ENCODE measurements at places on chromosomes 7 and 10.

- DNase-seq: no peak
Observed at GRCh38 chr7:148722340-148723165, 23.9 kb downstream of the CUL1 start.

DNA sequence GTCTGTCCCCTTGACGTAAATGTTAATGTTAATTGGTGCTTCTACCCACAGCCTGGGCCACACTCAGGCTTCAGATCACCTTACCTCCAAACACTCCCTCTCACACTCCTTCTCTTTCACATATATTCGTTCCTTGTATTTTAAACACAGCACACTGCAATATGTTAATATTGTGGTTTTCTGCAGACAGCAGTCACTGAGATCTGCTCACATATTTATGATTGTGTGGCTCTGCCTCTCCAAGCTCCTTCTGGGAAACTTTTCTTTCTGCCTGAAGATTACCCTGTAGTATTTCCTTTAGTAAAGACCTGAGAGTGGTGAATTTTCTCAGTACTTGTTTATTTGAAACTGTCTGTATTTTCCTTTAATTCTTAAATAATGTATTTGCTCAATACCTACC lies 104.7 kb downstream of the VWC2 start:
- no peak for DNase-seq

- DNase-seq: no peak
Observed at GRCh38 chr10:23755556-23755955, 316.7 kb downstream of the OTUD1 start.

- DNase-seq: no peak
Observed at GRCh38 chr10:69494626-69495558, 43.6 kb downstream of the TSPAN15 start.

GRCh38 chr10:72272689-72273409 lies 875 bp upstream of the DDIT4 start:
- no peak for DNase-seq

DNA sequence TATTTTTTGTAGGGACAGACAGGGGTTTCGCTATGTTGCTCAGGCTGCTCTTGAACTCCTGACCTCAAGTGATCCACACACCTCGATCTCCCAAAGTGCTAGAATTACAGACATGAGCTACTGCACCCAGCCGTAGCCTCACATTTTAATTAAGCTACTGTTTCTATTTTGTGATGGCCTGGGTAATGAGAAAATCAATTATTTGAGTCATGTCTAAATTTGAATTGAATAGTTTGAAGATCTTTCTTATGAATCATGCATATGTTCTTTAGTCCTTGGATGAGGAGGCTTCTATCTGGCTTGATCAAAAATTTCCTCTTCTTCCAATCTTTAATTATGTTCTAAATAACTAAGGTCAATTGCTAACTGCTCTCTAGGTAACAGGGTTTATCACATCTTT lies 175.0 kb downstream of the REEP3 start:
- no peak for DNase-seq

- no peak for DNase-seq
Observed at GRCh38 chr7:40697653-40698052, 562.8 kb downstream of the SUGCT start.

GRCh38 chr7:28176174-28176573 lies 4.4 kb downstream of the JAZF1 start:
- DNase-seq: no peak

GRCh38 chr7:137957887-137958286 lies 44.0 kb downstream of the CREB3L2 start:
- no peak for DNase-seq

DNA sequence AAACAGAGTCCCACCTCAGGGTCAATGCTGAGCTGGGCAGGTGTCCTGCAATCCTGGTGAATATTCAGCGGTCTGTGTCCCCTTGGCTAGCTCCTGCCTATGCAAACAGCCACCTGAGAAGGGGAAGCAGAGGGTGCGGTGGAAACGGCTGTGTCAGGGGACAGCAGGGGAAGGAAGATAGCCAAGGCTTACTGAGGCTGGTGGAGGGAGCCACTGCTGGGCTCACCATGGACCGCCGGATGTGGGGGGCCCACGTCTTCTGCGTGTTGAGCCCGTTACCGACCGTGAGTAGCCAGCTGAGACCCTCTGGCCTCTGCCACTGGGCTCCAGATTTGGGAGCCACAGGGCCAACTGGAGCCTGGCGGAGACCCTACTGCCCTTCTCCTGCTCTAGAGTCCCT lies at the start of gene GHRHR:
Gene GHRHR (plus strand): TSS at position 112 of the 400 bp plus-strand sequence. CDS start 116 bp downstream, at position 228.
- DNase-seq: no peak

DNA sequence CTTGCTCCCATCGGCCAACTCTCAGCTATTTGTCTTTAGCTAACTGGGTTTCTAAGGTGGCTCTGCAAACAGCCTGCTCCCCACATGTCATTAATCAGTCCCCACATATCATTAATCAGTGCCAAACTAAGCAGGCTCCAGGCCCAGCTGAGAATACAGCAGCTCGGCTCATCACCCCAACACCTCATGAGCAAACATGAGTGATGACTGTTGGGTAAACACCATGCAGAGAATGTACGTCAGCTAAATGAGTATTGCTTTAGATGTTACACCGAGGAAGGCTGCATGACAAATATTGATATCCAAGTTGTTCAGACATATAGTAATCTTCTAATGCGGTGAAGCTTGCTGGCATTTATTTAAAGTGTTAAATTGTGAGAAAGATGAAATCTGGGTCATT lies 187.5 kb upstream of the AOAH start:
- no peak for DNase-seq

DNA sequence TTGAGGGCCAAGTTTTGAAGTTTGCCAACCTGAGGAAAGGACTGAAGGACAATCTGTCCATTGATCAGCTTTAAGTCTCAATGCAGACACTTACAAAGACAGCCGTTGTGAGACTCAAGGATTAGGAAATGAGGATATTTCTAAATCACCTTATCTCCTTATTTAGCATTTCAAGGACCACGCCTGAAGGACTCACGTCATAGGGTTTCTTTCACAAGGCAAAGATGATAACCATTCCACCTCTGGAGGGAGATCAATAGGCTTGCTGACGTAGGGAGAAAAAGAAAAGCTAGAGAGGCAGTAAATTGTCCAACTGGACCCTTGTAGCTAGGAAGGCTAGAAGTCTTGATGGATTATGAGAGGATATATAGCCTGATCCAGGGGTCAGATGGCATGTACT lies 3.3 kb upstream of the ASB4 start:
- no peak for DNase-seq

- DNase-seq: no peak
Observed at GRCh38 chr7:20834656-20835055, 48.0 kb upstream of the SP8 start.

DNA sequence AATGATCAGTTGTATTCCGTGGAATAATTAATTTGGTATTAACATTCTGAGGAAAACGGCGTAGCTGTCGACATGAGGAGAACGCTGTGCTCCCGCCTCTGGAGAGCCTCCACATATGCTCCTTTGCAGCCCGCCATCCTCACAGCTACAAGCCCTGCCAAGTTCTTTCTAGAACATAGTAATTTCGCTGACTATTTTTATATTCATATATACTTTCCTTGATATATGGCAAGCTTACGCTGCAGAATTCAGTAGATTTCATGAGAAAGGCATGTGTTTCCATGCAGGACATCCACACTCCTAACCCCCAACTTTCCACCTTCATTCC lies 45.2 kb downstream of the TBXAS1 start:
- no peak for DNase-seq

DNA sequence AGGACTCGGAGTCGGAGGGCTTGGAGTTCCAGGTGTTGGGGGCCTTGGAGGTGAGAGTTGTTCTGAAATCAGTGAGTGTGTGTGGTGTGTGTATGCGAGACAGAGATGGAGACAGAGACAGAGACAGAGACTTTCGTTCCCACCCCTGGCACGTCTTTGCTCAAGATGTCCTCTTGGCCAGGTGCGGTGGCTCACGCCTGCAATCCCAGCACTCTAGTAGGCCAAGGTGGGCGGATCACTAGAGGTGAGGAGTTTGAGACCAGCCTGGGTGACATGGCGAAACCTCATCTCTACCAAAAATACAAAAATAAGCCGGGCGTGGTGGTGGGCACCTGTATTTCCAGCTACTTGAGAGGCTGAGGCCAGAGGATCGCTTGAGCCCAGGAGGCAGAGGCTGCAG lies 20.0 kb upstream of the LIMK1 start:
- DNase-seq: no peak

DNA sequence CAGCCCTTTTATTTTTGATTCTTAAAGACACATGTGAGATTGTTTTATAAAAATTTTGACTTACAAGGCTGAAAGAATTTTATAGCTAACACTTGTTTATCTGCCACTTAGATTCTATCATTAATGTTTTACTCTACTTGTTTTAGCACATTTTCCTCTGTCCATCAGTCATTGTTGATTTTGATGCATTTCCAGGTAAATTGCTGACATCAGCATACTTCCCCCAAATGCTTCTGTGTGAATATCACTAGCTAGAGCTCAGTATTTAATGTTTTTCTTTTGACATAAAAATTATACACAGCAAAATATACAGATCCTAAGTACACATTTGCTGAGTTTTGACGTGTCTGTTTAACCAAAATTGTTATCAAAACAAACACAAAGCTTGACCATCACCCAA lies 43.0 kb downstream of the INPP5A start:
- DNase-seq: no peak

DNA sequence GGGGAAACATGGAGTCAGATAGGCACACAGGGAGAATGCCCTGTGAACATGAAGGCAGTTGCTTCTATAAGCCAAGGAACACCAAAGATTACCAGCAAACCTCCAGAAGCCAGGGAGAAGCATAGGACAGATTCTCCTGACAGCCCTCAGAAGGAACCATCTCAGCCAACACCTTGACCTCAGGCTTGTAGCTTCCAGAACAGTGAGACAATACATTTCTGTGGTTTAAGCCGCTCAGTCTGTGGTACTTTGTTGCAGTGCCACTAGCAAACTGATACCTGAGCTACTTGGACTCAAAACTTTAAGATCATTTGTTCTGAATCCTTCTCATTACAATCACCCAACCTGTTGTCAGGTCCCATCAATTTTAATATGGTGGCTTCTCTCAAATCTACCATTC lies 31.2 kb downstream of the ABLIM1 start:
- DNase-seq: no peak

DNA sequence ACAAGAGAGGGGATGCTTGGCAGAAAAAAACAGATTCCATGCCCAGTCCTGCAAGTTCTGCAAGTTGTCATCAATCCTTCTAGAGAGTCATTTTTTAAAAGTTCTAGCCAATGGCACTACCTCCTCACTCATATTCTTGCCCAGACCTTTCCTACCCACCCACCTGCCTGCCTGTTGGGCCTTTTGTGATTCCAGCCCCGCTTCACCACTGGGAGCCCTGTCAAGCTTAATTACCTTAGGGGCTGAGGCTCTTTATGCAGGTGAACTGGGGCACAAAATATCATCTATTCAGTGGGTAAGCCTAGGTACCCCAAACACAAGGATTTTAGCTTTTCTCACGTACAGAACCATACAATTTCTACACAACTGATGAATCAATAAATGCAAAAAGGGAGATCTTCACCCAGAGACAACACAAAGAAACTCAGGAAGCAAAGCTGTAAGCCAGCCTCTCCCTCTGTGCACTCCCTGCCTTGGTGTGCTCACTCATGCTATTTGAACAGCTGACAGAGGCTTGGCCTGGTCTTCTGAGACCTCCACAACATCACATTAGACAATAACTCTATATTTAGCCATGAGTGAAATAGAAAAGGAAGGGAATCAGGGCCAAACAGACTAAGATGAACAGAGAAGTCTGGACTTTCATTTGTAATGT lies 222.6 kb downstream of the HTR7 start:
- DNase-seq: no peak

- DNase-seq: no peak
Observed at GRCh38 chr10:5508161-5508604, 8.8 kb upstream of the CALML5 start.

GRCh38 chr10:88194961-88195367 lies 331.5 kb downstream of the PTEN start:
- no peak for DNase-seq

- no peak for DNase-seq
Observed at GRCh38 chr10:23432639-23433038, 6.2 kb upstream of the OTUD1 start.

DNA sequence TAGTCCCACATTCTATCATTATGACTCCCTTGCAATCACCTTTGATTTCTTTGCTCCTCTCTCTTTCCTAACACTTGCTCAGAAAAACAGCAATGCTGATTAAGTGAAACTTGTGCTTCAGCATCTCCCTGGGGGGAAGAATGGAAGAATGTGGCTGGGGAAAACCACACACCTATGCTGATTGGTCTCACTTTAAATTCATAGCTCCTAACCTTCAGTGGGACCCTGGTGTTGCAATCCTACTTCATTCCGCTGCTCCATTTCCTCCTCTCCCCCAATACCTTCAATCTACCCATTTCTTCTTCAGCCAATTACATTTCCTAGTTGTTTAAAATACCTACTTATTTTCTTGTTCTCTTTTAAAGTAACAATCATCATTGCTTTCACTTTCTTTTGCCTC lies 1166.7 kb upstream of the C7orf33 start:
- DNase-seq: no peak

GRCh38 chr10:95728526-95728925 lies 27.4 kb upstream of the ENTPD1 start:
- no peak for DNase-seq

DNA sequence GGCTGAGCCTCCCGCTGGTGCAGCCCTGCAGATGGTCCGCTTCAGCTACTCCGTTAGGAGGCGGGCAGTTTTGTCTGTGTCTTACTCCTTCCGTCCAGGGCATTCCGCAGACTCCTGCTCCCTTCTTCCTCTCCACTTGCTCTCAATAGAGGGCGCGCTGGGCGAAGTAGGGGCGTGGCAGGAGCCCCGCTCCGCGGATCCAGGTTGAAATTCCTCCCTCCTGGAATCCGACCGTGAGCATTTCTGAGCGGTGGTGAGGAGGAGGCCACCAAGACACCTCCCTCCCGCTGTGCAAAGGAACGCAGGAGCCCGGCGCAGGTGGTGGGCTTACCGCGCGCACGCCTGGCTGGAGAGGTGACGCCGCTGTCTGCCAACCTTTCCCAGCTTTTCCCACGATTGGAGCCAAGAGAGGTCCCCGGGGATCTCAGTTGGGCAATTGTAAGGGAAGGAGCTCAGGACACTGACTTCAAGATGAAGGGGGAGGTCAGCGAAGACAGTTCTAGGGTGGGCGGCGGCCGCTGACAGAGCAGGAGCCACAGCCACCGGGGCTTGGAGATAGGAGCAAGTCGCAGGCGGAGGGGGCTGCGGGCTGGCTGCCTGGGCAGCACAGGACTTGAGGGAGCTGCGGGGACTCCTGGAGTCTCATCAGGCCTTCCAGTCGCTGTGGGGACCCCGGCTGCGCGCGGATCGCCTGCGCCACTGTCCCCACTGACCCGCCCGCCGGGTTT lies 1011.3 kb downstream of the XPNPEP1 start:
- no peak for DNase-seq

DNA sequence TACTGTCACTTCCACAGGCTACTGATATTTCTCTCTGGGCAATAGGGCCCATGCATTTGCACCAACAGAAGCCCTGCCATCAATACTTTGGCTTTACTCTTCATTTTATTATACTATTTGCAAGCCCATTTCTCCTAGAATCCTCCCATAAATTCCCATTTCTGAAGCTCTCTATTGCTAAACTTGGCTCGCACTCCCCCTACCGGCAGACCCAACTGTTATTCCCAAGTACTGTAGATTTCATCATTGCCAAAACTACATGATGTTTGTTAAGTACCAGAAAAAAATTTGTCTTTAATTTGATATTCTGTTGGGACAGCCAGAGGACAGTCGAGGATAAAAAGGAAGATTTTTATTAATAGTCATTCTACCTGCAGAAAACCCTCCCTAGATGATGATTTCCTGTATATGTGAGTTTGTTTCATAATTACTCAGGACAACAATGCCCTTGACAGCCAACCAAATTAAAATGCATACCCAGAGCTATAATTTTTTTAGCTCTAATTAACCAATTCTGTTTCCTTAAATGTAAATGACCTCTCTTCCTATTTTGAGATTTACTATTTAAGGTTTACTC lies 298.6 kb downstream of the REEP3 start:
- no peak for DNase-seq

Measured in stimulated activated CD4-positive, alpha-beta T cell treated with anti-CD3 and anti-CD28 coated beads, Interleukin-1b, Interleukin-23, amount 100 ng/mL, for 1 hour (primary cell).